NCI-H2227 treated with DMSO at 0.1 percent for 48 hours (cell line): ENCODE measurements at places on chromosomes 4 and X.

GRCh38 chr4:53136954-53137353 is 228.9 kb downstream of the SCFD2 start:
- DNase-seq: no peak

- DNase-seq: no peak
These were observed 334.1 kb downstream of the PCDH7 start for GRCh38 chr4:31054295-31054694.

DNA sequence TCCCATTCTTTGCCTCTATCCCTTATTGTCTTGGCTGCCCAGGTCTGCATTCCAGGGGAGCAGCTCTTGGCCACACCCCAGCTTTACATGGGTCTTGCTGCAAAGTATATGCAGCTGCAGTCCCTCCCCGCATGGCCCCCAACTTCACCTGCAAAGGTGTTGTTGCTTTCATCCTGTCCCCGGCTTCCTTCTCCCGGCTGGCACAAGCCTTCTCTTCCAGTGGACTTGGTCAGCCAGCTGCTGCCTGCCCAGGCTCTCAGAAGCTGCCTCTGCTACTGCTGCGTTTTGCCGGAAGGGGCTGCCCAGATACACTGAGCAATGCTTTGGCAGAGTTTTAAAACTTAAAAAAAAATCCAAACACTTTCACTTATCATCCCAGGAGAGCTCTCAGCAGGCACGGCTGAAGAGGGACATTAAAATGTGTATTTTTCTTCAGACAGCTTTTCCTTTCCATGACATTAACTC is 121.2 kb upstream of the PDLIM3 start:
- no peak for DNase-seq

DNA sequence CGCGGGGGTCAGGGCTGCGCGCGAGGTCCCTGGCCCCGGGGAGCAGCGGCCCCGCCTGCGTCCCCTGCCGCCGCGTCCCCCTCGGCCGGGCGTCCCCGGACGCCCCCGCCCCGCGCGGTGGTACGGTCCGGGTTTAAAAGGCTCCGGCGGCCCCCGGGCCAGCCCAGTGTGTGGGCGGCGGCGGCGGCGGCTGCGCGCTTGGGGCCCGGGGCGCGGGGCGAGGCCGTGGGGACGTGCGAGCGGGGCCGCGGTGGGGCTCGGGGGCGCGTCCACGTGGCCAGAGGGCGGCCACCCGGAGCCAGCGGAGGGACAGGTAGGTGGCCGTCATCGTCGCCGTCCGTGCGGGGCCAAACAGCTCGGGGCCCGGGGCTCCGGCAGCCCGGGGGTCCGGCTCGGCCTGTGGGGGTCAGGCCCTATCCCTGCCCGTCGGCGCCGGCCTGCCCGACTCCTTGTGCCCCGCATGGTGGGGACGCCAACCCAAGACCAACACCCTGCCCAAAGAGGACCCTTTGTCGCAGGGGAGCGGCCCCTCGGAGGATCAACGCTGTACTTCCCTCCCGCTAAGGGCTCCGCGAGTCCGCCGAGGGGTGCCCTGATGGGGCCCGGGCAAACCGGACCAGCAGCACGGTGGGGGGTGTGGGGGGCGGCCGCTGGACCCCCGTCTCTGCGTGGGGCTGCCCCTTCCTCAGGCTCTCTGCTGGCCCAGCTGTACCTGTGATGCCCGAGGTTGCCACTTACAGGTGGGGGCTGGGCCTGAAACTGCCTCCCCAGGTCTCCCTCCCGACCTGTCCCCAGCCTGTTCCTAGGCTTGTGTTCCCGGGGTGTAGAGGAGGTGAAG is at the start of gene PLXNA3:
Gene PLXNA3 (plus strand): TSS at position 166 of the 838 bp plus-strand sequence. CDS start 1,903 bp downstream, outside the sequence.
- no peak for DNase-seq

DNA sequence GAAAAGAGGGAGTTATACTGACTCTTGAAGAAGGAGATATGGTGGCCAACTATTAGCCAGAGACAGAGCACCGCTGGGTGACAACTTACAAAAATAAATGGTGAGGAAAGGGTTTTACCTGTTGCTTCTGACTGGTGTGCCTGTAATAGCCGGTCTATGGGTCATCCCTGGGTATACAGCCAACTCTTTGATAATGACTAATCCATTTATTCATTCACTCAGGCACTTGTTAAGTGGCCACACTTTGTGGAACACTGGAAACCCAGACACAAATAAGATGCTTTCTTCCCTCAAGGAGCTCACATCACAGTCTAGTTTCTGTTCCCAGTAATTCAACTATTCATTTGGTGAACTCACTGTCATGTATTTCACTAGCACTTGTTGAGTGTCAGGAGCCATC is 13.2 kb upstream of the CAPN6 start:
- no peak for DNase-seq

GRCh38 chr4:184568770-184569169 is 80.5 kb downstream of the CASP3 start:
- no peak for DNase-seq
